Inflammatory macrophage treated with lipopolysaccharide for 1 hour (primary cell): ENCODE measurements at places on chromosomes 2 and 18.

GRCh38 chr18:12076424-12077140 lies 17.1 kb upstream of the ANKRD62 start:
- peak; percentile 9 for DNase-seq

DNA sequence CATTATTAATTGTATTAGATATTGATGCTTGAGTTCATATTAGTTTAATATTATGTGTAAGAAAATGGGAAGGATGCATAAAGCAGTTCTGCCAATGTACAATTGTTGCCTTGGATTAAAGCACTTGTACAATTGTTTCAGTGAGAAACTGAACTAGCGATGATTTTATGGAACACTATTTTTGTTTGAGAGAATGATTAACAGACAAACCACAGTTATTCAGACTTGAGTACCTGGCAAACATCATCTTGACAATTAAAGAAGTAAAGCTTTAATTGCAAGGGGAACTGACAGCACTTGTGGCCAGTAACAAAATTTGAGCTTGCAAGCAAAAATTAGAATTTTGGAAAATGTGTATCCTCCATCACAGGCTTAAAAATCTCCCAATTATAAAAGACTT lies 214.3 kb downstream of the RIT2 start:
- no peak for DNase-seq

GRCh38 chr2:197869501-197870111 lies 65.2 kb downstream of the PLCL1 start:
- DNase-seq: peak; percentile 23

- DNase-seq: no peak
Measured at GRCh38 chr2:16325016-16325975, 340.3 kb downstream of the CYRIA start.

DNA sequence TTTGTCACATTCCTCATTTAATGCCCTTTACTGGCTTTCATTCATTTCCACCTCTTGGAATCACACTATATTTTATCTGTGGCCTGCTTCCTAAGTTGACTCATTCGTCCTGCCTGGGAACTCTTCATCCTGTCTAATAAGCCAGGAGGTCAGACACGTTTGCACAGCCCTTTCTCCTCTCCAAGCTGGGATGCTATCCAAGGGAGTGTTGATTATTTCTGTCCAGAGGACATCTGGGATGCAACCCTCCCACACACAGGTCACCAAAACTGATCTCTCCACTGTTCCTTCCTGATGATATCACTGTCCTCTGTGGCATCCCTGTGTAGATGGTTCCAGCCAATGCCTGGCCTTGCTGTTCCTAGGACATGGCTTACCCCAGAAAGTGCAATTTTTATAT lies 79.8 kb upstream of the NOSTRIN start:
- no peak for DNase-seq

GRCh38 chr18:63141778-63142176 lies 177.8 kb downstream of the BCL2 start:
- DNase-seq: peak; percentile 61

GRCh38 chr2:241768251-241768711 lies 8.3 kb upstream of the GAL3ST2 start:
- DNase-seq: no peak
